Muscle of leg (tissue), 16 donors: ENCODE measurements at places on chromosomes 7 and 10. TPM values are rescaled to one million over a fixed set of nuclear protein-coding genes. Genes with fewer than 3 reads are reported as not detected.

Gene HOXA10
- 21.2 TPM for total RNA-seq

Gene CPN1
- 0.09 TPM for total RNA-seq

Gene ANKRD22
- not detected for total RNA-seq

Gene STAG3
- 1.6 TPM for total RNA-seq

Gene TMEM273
- 9.5 TPM for total RNA-seq

Gene ZNF117
- total RNA-seq = 11.5 TPM

Gene NACAD
- 2.3 TPM for total RNA-seq

Gene TMEM130
- total RNA-seq = 2.3 TPM

DNA sequence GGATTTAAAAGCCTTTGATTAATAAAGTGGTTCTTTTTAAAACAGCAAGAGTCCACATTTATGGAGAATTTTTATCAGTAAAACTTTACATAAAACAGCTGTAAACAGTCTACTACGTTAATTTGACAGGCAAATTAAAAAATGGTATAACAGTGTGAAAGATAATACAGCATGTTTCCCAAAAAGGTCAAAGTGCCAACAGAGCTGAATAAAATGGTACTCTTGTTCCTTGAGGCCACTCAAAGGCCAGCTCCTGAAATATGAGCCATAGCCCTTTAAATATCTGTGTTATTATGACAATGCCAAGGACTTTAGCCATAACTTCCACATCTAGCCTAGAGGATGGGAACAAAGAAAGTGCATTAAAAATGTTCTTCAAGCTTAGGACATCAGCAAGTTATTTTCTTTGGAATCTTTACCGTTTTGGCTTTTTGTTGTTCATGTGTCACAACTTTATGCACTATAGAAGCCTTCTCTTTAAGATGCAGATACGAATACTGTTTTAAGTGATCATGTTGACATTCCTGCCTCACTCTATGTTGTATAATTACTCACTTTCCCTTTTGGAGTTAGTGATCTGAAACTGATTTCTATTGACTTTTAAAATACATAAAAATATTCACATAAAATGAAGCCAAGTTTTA lies 165.6 kb downstream of the RNLS start:
- peak; percentile 64 for DNase-seq

- DNase-seq = no peak
Measured at GRCh38 chr10:111739125-111739873, 444.3 kb downstream of the GPAM start.

- DNase-seq = peak; percentile 6
Measured at GRCh38 chr10:91797048-91797690, 1.1 kb upstream of the TNKS2 start.

DNA sequence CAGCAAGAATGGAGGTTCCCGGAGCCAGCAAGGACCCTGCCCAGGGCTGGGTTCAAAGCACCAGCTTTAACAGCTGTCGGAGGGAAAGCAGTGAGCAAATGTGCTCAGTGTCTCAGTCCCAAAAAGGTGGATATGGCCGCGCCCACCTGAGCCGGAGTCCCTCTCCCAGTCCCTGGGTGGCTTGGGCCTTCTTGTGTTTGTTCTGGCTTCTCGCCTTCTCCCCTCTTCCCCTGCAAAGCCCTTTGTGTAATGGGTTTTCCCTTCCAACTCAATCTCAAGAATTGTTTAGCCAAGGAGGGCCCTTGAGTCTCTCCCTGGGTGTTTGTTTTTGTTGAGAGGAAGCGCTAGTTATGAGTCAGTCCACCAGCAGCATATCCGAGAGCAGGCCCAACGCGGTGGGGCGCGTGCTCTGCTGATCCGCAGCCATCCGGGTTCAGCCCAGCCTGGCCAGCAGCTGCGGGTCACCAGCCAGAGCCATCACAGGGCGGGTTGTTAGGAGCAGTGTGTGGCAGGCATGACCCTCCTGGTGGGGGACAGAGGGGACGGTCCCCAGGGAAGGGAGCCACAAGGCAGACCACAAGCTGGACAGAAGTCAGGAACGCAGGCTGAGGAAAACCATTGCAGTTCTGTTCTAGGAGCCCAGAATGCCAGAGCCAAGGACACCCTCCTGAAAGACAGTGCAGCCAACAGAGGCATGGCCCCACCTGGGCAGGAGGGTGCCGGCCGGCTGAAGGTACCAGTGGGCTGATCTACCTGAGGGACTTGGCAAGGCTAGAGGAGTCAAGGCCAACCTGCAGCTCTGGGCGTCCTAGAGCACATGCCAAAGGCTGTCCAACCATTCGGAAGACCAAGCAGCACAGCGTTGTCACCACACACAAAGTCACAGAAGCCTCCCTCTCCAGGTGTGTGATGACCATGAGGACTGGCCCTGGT lies 21.3 kb downstream of the CALML3 start:
- DNase-seq = peak; percentile 59

DNA sequence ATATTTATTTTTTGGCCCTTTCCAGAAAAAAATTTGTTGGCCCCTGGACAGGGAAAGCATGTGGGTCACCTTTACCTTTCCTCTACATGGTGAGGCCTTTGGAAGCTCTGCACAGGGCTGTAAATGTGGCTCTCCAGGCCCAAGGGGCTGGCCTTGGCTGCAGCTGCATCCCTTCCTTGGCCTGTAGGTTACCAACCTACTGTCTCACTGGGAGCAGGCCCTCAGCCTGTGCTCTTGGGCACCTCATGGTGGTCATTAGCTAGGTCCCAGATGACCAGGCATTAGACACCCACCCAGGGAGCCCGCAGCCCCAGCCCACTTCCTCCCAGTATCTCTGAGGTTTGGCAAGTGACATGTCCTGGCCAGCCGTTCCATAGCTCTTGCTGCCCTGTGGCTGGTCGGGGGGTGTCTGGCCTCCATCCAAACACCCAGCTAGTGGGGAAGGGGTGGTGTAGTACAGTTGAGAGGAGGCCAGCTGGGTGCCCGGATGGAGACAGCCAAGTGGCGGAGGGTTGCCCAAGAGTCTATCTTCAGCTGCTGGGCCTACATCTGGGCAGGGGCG lies 7.1 kb upstream of the CPA5 start:
- no peak for DNase-seq

- no peak for DNase-seq
Measured at GRCh38 chr7:139946533-139946932, 116.2 kb downstream of the PARP12 start.

DNA sequence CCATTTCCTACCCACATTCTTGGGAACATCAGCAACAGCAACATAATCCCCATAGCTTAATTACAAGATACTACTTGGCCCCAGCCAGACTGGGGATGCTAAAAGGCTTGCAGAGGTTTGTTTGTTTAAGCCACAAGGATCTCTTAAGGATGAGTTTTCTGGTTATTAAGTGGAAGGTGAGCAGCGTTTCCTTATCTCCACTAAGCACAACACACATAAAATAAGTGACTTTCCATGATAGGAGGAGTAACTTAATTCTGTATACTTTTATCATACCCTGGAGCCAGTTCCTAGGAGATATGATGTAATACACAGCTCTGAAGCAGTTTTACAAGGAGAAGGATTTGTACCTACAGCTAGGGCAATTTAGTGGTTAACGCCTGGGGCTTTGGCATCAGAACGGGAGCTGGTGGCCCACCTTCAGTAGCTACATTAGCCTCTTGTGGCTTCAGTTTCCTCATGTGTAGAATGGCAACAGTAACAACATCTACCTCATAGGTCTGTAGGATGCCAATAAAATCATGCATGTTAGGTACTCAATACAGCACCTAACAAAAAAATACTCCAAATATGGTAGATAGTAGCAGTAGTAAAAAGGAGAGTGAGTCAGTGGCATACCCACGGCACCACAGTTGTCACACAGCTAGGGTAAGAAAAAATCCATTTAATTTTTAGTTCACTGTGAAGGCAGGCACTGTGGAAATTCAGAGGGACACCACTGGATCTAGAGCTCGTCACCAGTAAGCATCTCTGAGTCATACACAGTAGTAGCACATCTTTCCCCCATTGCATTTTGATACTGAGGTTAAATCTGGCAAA lies 55.2 kb downstream of the DOCK4 start:
- DNase-seq = no peak

DNA sequence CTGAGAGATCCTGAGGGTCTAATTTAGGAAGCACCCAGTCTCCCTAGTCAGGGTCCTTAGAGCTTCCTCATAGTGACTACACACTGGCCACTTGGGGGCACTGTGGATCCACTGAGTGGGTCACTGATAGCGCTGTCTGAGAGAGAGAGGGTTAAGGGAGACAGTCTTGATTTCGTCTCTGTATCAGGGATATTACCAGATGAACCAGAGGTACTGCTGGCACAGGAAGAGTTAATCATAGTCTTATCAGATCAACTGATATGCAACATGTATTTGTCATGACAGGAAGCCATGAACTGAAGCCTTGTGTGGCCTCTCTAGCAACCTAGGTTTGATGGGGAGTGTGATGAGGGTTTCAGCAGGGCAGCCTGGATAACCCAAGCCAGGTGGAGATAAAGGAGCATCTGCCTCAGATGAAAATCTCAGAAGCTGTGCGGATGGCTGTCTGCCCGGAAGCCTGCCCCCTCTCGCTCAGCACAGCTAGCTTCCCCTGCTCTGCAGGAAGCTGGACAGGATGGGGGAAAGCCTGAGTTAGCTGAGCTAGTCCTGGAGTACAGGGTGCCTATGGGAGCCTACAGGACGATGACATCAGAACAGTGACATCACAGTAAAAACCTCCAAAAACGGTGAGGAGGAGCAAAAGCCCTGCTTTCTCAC lies 214.0 kb upstream of the PRSS1 start:
- DNase-seq = peak; percentile 42

- no peak for DNase-seq
Measured at GRCh38 chr7:47988496-47989386, 9.3 kb upstream of the HUS1 start.

DNA sequence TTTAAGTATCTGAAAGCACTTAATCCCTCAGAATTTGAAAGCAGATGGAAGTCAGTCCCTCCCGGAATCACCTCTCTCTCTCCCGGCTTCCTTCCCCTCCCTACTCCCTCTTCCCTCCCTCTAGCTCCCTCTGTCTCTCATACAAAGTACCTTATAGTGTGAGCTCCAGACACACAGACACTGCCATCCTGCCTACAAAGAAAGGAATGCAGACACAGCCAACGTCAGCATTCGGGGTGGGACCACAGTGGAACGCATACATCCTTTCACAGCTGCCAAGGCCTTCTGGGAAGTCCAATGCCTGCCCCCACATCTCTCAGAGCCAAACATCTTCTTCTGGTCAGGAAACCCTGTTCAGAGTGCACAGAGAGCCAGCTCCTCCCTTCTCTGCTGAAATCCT lies 9.3 kb downstream of the NOD1 start:
- peak; percentile 92 for DNase-seq

- no peak for DNase-seq
Measured at GRCh38 chr10:85067955-85068354, 739.6 kb downstream of the CCSER2 start.
